Effector CD4-positive, alpha-beta T cell (primary cell): ENCODE measurements at places on chromosomes 13 and 19.

DNA sequence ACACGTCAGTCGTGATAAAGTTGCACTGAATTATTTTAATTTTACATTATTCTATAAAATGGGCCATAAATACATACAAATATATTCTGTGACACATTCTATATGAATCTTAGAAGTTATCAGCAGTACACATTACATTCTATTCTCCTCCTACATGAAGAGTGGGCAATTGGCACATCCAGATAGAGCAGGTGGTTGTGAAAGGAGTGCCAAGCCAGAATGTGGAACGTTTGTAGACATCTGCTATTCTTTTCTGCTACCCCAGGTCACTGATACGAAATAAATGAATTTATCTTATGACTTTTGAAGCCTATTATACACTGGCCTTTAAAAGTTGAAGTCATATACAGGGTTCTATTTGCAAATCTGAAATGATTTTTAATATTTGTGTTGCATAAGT is 373.2 kb downstream of the PCDH17 start:
- DNase-seq: no peak

DNA sequence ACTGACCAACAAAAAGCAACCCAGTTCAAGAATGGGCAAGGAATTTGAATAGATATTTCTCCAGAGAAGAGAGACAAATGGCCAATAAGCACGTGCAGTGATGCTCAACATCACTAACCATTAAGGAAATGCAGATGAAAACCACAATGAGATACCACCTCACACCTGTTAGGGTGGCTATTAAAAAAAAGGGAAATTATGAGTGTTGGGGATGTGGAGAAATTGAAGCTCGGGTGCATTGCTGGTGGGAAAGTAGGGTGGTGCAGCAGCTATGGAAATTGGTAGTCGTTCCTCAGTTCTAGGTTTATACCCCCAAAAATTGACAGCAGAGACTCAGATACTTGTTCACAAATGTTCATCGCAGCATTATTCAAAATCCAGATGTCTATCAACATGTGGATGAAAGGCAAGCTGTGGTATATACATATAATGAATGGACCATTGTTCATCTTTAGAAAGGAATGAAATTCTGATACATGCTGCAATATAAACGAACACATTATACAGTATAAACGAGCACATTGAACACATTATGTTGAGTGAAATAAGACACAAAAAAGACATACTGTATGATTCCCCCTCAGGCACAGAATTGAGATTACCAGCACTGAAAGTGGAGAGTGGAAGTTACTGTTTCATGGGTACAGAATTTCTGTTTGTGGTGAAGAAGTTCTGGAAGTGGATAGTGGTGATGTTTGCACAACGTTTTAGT is 927 bp downstream of the CHAMP1 start:
- DNase-seq: no peak

GRCh38 chr13:23320926-23321534 is 112.5 kb downstream of the SACS start:
- DNase-seq: no peak

DNA sequence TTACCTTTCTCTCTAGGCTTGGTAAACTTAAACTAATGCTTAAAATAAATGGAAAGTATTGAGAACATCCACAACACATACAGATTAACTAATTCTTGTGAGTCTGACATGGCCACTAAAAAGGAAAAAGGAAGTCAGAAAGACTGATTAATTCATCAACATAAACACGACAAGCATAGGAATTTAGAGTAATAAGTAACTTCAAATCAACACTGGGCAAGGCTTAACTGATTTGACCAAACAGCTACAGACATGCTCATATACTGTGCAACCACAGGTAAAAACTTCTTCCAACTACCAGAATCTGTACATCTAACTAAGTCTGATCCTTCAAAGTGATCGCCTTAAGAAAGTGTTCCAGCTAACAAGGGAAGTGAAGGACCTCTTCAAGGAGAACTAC is 20.5 kb downstream of the UGGT2 start:
- no peak for DNase-seq

- DNase-seq: no peak
These were observed 25.5 kb upstream of the TSC22D1 start for GRCh38 chr13:44601586-44601985.

GRCh38 chr19:639253-640160 is at the start of gene FGF22:
Gene FGF22, plus strand, starts transcription at chr19:639879. Its CDS starts 47 bp downstream, at chr19:639926.
- peak; percentile 97 for DNase-seq

DNA sequence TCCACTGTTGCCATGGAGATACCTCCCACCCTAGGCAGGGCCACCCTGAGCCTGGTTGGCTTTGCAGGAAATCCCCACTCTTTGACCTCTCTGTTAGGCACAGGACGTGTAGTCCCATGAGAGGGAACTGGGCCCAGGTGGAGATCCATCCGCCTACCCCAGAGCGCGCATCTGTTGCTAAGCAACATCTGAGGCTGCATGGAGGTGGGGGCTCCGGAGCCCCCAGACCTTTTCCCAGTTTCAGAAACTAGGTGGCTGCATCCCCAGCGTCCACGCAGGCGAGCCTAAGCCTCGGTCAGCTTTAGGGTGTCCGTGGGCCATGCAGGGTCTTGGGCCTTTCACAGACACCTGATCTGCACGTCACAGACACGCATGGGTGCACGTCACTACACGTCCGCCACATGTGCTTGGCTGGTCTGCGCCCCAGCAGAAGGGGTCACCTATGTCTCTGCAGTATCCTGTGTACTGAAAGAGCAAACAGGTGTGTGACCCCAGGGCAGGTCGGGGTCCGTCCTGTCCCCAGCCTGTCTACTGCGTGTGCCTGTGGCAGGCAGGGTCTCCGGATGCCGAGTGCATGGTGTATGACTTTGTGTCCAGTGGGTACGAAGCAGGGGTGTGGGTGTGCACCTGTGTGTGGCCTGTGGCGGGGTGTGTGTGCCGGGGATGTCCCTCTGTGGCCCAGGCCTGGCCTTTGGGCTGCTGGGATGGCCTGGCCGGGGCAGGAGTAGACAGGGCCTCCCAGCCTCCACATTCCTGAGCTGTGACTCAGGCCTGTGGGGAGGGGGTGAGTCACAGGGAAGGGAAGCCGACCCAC is 4.1 kb upstream of the CIRBP start:
- DNase-seq: no peak

DNA sequence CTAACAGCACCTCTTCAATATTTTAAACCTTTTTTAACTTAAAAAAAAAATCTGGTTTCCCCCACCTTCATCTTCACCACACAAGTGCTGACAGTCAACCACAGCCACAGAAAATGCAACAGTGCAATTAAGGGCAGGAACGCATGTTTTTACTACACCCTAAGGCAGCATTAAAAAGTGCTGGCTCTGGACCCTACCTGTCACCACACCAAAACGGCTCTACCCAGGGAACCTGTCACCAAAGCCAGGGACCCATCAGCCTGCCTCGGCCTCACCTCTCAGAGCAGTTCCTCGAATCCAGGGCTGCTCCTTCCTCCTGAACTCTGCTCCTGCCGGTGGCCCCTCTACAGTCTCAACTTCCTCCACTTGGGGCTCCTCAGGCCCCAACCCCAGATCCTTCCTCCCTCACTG is 22.5 kb upstream of the SLC35E1 start:
- peak; percentile 36 for DNase-seq

- DNase-seq: peak; percentile 63
These were observed at the start of gene ZNF814 for GRCh38 chr19:57888560-57889231. Gene ZNF814, minus strand, starts transcription at chr19:57889037. Its CDS starts 235 bp downstream, at chr19:57888802.

DNA sequence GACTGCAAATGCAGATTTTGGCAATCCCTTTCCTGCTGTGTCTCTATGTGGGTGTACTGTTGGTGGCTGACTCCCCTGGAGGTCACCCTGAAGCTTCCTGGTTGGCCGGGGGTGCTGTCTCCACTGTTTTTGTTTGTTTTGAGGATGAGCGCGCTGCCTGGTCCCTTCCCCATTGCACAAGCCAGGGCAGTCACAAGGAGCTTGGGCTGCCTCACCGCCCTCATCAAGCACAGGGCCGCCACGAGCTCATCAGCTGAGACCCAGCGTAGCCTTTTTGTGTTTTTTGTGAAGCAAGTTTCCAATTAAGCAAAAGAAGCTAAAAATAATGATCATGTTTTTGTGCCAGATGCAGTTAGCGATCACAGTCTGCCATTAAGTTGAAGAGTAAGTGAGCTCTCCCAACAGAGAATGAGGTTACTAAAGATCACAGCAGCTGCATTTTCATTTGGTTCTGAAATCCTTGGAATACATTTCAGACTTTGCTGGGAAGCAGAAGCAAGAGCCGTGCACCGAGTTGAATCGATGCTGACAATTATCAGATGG is 57.8 kb downstream of the GGACT start:
- DNase-seq: no peak
